ENCODE measurements at places on chromosomes 11 and 22.
A peak's percentile ranks its signal among the peaks of the same experiment; 100 is the strongest.

DNA sequence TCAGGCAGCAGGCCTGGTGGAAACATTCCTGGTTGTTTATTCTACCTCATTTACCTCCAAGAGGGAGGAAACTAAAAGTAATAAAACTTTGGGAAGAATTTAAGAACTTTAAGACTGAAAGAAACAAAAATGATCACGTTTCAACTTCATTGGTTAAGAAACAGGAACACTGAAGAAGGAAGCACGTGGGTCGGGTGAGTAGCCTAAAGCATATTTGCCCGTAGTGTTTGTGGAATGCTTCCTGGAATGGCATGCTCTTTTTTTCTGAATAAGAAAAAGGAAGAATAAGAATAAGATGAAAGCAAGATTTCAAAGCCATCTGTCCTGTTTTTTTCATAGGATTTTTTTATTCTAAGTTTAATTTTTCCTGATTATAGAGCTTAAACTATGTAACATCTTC is 83.1 kb downstream of the WNT11 start:
- DNase-seq = no peak

- no peak for DNase-seq
Observed at GRCh38 chr11:134407923-134408322, 4.1 kb downstream of the B3GAT1 start.

GRCh38 chr11:130873761-130874160 is 42.5 kb downstream of the SNX19 start:
- DNase-seq = no peak

- DNase-seq = no peak
Observed at GRCh38 chr11:69439127-69439526, 42.3 kb upstream of the LINC01488 start.

- DNase-seq = no peak
Observed at GRCh38 chr11:24949406-24949805, 452.6 kb downstream of the LUZP2 start.

- no peak for DNase-seq
Observed at GRCh38 chr11:43689167-43689566, 8.6 kb downstream of the HSD17B12 start.

- DNase-seq = no peak
Observed at GRCh38 chr11:125846188-125846587, 13.1 kb downstream of the PATE4 start.

DNA sequence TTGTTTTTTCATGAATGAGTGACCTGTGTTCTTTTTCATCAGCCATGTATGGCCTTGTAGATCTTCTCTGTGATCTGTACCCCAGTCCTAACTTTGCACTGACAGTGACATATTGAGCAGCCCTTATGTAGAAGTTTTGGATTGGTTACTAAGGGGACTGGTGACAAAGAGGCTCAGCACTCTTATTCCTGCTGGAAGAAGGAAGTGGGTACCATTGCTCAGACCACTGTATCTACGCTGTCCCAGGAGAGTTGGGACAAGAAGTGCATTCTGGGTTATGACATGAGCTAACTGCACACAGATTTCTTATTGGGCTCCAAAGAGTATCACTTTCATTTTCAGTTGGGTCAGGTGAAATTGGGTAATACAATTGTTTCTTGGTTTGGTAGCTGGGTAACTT is 107.8 kb upstream of the RASSF10 start:
- no peak for DNase-seq

DNA sequence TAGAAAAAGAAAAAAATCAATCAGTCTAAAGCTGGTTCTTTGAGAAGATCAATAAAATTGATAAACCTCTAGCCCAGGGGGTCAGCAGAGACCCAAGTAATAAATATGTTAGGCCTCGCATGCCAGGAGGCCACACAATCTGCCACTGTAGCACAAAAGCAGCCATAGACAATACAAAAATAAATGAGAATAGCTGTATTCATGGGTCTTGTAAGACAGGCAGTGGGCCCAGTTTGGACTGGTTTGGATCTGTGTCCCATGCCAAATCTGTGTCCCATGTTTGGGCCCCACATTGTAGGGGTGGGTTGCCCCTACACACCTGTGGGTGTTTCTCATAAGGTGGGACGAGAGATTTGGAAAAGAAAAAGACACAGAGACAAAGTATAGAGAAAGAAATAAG is 6.6 kb upstream of the PLAAT4 start:
- DNase-seq = no peak

DNA sequence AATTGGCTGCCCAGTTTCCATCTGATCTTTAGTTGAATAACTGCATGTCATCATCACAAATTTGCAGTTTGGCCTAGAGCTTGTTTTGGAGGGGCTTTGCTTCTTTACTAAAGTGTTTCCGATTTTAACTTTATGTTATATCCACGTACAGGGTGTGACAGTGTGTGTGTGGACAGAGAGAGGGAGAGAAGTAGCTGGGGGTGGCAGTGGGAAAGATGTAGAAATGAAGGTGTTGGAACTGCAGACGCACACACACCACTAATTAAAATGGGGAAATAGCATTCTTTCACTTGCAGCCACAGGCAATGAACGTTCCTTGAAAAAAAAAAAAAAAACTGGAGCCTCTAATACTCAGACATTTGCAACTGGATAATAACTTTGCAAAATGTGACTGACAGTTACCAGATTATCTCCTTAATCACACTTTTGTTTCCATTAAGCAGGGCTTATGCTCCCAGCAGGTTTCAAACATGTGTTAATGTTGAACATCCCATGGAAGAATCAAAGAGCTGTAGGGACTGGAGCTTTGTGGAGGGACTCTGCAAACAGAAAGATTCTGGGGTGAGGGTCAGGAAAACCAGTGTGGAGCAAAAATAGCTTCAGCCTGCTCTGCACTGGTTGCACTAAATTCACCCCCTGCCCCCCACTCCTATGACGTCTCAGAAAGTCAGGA is 238.1 kb upstream of the TENM4 start:
- DNase-seq = no peak

- DNase-seq = no peak
Observed at GRCh38 chr22:27853424-27853823, 51.9 kb upstream of the MN1 start.

- no peak for DNase-seq
Observed at GRCh38 chr11:2950825-2951224, 21.6 kb upstream of the PHLDA2 start.

- DNase-seq = no peak
Observed at GRCh38 chr11:47143322-47143721, 33.4 kb downstream of the ARFGAP2 start.

DNA sequence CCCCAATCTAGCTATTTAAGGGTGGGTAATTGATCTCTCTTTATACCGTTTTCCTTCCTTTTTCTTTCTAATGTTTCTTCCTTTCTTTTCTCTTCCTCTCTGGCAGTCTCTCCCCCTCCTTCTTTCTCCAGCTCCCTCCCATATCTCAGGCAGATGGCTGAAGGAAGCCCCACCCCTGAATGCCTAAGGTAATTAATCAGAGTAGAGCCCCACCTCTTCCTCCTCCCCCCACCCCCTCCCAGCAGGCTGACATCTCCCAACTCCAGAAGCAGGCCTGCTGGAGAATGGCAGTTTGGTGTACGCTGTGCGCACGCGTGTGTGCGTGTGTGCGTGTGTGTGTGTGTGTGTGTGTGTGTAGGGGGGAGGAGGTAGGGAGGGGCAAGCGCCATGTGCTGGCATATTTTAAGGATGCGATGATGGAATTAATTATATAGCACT is 122.6 kb downstream of the APOL5 start:
- DNase-seq = no peak

DNA sequence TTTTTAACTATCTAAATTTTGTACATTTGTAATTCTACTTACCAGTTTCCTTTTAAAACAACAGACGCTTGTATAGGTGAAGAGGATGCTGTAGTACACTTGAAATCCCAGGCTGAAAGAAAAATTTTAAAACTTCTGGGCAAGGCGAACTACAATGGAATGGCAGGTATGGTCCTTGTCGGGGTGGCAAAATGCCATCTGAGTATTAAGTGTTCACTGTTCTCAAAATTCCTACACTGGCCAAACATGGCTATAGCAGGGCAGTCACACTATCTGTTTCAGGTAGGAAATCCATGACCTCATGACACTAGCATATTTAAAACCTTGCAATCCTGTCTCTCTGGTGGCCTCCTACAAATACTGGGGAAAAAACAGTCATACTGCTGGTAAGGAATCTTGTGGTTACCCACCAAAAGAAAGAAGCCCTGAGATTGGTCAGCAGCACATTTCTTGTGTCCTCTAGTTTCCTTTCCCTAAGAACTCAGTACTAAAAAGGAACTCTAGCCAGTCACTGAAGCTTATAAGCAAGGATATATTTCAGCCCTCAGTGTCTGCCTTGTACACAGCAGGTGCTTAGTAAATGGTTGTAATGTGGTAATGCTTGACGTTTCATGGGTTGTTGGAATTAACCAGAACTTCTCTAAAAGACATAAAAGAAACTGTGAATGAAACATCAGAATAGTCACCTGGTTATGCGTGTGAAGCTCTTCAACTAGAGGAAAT is 5.2 kb upstream of the ZC3H12C start:
- peak; percentile 16 for DNase-seq

DNA sequence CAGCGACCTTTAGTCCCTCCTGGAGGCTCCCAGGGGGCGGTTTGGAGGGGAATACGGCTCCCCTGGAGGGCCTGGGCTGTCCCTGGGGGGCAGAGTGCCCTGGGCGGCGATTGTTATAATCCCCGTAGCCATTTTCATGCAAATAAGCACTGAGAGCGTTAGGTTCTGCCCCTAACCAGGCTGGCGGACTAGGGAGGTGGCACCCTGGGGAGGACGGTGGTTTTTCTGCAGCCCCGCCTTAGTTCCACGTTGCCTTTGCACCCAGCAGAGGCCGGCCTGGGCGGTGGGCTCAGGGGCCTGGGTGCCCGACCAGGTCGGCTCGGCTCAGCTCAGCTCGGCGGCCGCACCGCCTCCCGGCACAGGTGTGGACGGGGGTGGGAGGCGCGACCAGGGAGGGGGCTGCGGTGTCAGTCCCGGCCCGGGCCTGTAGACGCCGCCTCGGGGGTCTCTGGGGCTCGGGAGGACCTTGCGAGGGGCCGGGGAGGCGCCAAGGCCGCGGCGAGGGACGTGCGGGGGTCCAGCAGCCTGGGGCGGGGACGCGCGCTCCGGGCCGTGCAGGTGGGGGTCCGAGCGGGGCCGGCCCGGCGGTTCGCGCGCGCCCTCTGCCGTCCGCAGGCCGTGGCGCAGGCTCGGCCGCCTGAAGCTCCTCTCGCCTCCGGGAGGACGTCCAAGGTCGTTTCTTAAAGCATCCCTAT is 2.3 kb upstream of the DUSP8 start:
- peak; percentile 62 for DNase-seq

- DNase-seq = no peak
Observed at GRCh38 chr11:110474578-110474977, 44.8 kb downstream of the FDX1 start.

GRCh38 chr22:40220316-40221054 is 42.8 kb downstream of the TNRC6B start:
- DNase-seq = no peak

DNA sequence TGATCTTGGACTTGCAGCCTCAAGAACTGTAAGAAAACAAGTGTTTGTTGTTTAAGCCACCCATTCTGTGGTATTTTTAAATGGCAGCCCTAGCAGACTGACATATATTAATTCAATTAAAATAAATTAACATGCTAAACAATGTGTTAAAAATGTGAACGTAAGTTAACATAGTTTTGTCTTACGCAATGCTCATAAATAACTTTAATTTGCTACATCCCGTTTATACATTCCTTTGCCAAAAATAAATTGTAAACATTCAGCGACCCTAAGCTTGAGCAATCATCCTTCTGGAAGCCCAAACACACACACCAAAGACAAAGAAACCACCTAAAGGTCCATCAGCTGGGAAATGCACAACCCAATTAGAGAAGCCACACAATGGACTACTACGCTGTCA is 70.4 kb downstream of the CELSR1 start:
- DNase-seq = no peak

DNA sequence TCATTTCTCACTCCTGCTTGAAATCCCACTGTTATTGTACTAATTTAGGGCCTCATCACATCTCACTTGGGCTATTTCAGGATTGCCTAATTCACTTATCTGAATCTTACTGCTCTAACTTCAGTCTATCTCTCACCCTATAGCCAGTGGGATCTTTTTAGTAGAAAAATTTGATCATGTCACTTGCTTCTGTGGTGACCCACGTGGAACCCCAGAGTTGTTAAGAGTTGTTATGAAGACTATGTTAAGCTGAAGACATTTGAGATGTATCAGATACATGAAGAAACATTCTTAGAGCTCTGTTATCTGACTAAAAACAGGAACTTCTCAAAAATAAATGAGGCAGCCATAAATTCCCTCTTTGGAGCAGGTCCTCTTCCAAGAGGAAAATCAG is 1375.6 kb upstream of the TENM4 start:
- DNase-seq = no peak

DNA sequence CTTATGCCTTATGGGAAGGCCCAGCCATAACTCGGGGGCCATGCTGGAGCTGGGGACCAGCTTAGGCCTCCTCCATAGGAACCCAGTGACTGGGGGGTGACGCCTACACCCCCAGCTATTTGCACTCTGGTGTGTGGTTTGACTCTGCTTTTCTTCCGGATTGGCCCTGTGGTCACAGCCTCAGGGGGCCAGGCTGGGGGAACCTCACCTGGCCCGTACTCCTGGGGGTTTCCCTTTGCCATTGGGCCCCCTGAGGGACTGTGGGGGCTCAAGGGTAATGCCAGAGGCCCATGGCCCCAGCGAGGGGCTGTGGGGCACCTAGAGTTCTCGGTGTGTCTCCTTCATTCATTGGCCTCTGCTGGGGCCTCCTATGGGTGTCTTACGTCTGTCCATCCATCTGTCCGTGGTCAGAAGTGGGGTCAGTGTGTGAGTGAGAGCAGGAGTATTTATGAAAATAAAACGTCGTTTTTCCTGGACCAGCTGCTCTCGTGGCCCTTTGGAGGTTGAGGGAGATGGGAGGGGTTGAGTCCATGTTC is 6.3 kb upstream of the SH3BP1 start:
- no peak for DNase-seq

GRCh38 chr11:60756307-60757032 is at the start of gene MS4A15:
TSS of gene MS4A15 (plus strand) at chr11:60756867. CDS start at chr11:60763734, 6,867 bp downstream.
- no peak for DNase-seq

DNA sequence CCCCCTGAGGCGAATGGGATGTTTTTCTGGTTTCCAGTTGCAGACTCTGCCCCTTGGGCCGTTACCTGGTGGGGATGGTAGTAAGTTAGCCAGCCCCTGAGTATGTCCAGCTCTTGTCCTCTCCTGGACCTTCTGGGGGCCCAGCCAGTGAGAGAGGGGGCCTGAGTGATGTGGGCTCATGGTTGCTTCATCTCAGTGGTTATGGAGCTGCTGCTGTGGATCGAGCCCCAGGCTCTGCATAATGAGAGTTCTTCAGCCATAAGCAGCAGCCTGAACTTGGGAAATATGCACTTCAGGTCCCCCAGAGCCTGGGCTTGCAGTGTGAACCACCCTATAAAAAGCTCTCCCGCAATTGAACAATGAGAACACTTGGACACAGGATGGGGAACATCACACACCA is 5.9 kb downstream of the TMPRSS13 start:
- DNase-seq = no peak

All from CD4-positive, alpha-beta T cell (primary cell).